ENCODE measurements at places on chromosomes 2 and 18.

DNA sequence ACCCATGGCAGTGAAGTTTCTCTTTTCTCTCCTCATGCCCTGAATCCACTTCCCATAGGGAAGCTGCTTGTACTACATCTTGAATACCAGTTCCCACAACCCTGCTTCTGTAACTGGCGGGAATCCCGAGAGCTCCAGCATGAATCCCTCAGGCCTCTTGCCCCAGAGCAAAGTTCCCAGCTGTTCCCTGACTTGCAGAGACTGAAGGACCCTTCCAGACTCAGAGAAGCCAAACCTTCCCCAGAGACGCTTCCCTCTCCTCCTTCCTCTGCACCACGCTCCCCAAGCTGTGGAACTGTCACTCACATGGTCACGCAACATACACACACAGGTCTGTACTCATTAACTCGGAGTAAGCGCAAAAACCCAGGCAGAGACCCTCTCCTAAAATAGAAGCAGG is 26.4 kb downstream of the TRAPPC12 start:
- peaks cover 65% of the 10 kb centered on the region for H3K36me3 ChIP-seq
- no peak overlapping the region for H3K4me3 ChIP-seq
- no peaks in the 10 kb centered on the region for H3K27me3 ChIP-seq
- H3K27ac ChIP-seq, result no peak overlapping the region
- no peak for DNase-seq

GRCh38 chr2:145744541-145745386 is 1224.8 kb upstream of the ZEB2 start:
- H3K4me3 ChIP-seq, result no peak overlapping the region
- H3K36me3 ChIP-seq, result no peaks in the 10 kb centered on the region
- DNase-seq, result no peak
- no peak overlapping the region for H3K27ac ChIP-seq

DNA sequence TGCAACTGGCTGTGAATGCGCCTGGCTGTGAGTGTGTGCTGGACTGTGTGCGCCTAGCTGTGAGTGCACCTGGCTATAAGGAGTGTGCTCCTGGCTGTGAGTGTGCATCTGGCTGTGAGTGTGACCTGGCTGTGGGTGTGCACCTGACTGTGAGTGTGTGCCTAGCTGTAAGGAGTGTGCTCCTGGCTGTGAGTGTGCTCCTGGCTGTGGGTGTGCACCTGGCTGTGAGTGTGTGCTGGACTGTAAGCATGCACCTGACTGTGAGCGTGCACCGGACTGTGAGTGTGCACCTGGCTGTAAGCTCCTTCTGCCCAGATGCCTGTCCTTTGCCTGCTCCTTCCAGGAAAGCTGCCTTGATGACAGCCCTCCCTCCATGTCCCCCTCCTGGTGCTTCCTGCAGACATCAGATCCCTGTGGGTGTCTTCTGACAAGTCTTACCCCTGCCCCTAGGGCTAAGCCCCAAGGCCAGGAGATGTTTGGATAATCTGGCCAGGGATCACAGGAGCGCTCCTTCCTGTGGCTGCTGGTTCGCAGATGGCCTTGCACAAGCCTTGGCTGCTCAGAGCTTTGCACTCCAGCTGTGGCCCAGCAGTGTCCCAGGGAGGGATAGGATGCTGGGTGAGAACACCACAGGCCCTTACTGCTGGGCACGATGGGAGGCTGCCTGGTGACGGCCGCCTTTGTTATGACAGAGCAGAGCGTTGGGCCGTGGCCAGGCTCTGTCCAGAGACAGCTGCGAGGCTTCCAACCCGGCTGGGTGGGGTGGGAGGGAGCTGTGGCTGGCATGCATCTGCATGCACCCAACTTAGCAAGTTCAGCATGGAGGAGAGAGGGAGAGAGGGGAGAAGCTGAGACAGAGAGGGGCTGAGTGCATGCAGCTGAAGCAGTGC is 89.9 kb downstream of the GLI2 start:
- no peak overlapping the region for H3K27ac ChIP-seq
- no peaks in the 10 kb centered on the region for H3K36me3 ChIP-seq
- peaks cover 3% of the 10 kb centered on the region for H3K27me3 ChIP-seq
- no peak for DNase-seq
- no peak overlapping the region for H3K4me3 ChIP-seq
- no peaks in the 10 kb centered on the region for H3K4me1 ChIP-seq

GRCh38 chr2:230592775-230593174 is 119.9 kb upstream of the CAB39 start:
- no peaks in the 10 kb centered on the region for H3K4me1 ChIP-seq
- peaks cover 2% of the 10 kb centered on the region for H3K27me3 ChIP-seq
- no peak for DNase-seq
- no peak overlapping the region for H3K27ac ChIP-seq

GRCh38 chr2:27074738-27075565 is 3.5 kb upstream of the EMILIN1 start:
- no peak overlapping the region for H3K4me3 ChIP-seq
- no peak for DNase-seq
- H3K27me3 ChIP-seq, result peaks cover 16% of the 10 kb centered on the region
- peaks cover 80% of the 10 kb centered on the region for H3K4me1 ChIP-seq

- H3K36me3 ChIP-seq, result no peaks in the 10 kb centered on the region
- no peak overlapping the region for H3K27ac ChIP-seq
- H3K27me3 ChIP-seq, result peaks cover 8% of the 10 kb centered on the region
- peaks cover 24% of the 10 kb centered on the region for H3K4me1 ChIP-seq
- H3K4me3 ChIP-seq, result no peak overlapping the region
Measured at GRCh38 chr18:2826581-2826980, 20.2 kb upstream of the EMILIN2 start.

DNA sequence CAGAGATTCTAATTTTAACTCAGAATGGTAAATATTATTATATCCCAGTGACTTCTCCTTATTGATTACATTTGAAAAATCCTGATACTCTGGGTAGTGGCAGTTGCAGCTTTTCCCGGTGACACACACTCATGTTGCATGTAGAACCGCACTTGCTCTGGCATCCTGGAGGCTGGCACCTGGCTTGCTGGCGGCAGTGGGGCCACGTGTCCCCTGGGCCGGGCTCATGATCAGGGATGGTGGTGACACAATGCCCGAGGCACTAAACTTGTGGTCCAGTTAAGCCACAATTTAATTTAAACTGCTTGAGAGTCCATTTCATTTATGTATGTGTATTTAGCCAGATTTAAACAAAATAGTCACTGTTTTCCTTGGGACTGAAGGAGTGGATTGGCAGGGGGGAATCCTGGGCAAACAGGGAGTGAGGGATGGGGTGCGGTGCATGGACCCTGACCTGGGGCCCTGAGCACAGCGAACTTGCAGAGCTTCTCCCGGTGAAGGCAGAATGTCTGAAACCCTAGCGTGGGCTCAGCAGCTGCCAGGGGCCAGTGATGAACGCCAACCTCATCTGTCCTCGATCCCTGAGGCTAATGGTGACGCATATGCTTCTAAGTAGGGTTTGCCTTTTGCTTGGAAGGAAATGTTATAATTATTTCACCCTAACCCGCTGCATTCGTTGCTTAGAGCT is 50.0 kb downstream of the KCNG2 start:
- H3K4me1 ChIP-seq, result peaks cover 20% of the 10 kb centered on the region
- no peaks in the 10 kb centered on the region for H3K36me3 ChIP-seq
- H3K4me3 ChIP-seq, result no peak overlapping the region
- peaks cover 11% of the 10 kb centered on the region for H3K27me3 ChIP-seq
- no peak for DNase-seq

GRCh38 chr2:168135630-168136029 is 111.8 kb downstream of the STK39 start:
- H3K27me3 ChIP-seq, result no peaks in the 10 kb centered on the region
- DNase-seq, result no peak
- H3K4me3 ChIP-seq, result no peak overlapping the region
- H3K36me3 ChIP-seq, result peaks cover 65% of the 10 kb centered on the region

- peaks cover 10% of the 10 kb centered on the region for H3K4me1 ChIP-seq
- peaks cover 13% of the 10 kb centered on the region for H3K27me3 ChIP-seq
- H3K27ac ChIP-seq, result no peak overlapping the region
- H3K4me3 ChIP-seq, result no peak overlapping the region
- no peaks in the 10 kb centered on the region for H3K36me3 ChIP-seq
Measured at GRCh38 chr2:38446906-38447561, 70.0 kb upstream of the ATL2 start.

GRCh38 chr2:48749291-48750127 is 6.0 kb downstream of the LHCGR start:
- DNase-seq, result no peak
- H3K4me1 ChIP-seq, result no peaks in the 10 kb centered on the region
- H3K4me3 ChIP-seq, result no peak overlapping the region
- no peak overlapping the region for H3K27ac ChIP-seq
- H3K36me3 ChIP-seq, result no peaks in the 10 kb centered on the region

All from HepG2 (cell line).